Activated gamma-delta T cell treated with Interleukin-2 at 50 U/mL for 16 hours (primary cell): ENCODE measurements at places on chromosomes 7 and 10.

GRCh38 chr10:36591436-36591835 lies 534.0 kb upstream of the ANKRD30A start:
- no peak for DNase-seq

DNA sequence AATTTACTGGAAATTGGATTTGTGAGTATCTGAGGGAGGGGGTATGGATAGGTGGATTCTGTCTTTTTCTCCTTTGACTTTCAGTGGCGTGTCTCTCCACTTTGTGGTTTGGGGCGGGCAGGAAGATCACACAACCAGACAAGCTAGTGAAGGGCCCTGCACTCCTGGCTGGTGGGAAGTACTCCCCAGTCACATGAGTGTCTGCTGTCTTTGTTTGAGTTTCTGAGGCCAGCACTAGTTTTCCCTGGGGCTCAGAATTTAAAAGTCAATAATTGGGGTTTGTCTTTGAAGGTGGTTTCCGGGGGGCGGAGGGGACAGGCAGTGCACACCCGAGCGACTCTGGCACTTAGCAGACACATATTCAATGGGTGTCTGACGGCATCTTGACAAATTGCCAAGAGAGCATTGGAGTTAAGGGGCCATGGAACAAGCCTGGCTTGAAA lies 120.1 kb downstream of the WDFY4 start:
- no peak for DNase-seq

GRCh38 chr7:41033500-41033899 lies 669.4 kb downstream of the INHBA start:
- no peak for DNase-seq

GRCh38 chr10:132638130-132638515 lies 100.5 kb downstream of the INPP5A start:
- no peak for DNase-seq

DNA sequence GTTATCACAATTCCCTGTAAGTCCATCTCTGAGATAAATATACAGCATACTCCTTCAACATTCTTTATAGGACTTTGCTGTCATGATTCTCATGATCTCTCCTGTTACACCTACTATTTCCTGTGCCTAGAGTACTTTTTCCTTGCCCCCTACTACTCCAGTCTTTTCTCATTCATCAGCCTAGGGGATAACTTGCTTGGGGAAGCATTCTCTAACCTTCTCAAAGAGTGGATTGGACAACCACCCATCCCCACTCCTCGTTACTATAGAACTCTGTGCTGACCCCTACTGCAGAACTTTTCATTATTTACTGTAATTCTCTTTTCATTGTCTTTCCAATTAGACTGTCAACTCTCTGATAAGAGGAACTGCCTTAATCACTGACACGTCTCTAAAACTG lies 57.4 kb upstream of the TFEC start:
- DNase-seq = no peak

GRCh38 chr10:73168465-73168803 lies 515 bp downstream of the FAM149B1 start:
- DNase-seq = no peak

DNA sequence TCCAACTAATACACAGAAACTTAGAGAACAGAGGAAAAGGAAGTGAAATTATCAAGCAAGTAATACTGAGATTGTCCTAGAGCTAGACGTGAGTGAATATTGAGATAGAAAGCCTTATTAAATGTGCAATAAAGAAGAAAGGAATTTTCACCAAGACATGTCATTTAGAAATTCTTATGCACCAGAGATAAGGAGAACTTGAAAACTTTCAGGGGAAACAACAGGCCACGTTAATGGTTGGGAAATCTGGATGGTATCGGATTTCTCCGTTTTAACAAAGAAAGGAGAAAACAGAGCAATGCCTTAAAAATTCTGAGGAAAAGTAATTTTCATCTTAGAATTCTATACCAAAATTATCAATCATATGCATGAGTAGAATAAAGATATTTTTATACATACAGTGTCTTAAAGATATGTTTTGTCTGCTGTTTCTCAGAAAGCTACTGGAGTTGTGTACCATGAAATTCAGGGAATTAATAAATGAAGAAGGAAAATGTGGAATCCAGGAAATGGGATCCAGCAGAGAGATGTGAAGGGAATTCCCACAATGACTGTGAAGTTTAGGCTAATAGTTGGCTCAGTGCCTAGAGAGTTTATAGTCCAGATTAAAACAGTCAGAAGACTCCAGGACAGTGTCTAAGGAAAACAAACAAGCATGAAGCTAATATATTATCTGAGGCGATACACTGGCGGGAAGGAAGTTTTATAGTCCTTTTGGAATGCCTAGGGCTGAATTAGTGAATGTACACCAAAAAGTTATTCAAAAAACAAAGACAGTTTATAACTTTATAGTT lies 159.5 kb downstream of the PPP1R9A start:
- DNase-seq = no peak

- peak; percentile 52 for DNase-seq
Observed at GRCh38 chr10:103911021-103911459, 6.9 kb downstream of the STN1 start.

GRCh38 chr7:29622335-29623265 lies 59.0 kb downstream of the PRR15 start:
- DNase-seq = no peak

- DNase-seq = no peak
Observed at GRCh38 chr10:72082856-72083789, 5.2 kb downstream of the SPOCK2 start.

- DNase-seq = no peak
Observed at GRCh38 chr7:159027056-159027788, 117.4 kb downstream of the VIPR2 start.

DNA sequence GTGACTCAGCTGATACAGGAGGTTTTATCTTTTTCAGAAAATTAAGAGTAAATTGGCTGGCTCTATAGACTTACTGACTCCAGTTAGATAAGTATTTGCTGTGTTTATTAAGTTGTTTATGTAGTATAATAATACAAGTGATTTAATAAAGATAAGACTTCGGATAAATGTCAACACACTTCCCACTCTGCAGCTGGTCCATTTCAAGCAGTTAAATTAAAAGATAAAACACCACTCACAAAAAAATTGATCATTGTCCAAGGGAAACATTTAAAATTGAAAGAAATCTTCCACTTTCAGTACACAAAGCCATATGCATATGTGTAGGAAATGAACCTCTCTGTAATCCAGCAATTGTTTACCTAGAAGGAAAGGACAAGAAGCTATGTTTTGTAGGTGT lies 106.1 kb upstream of the SP8 start:
- DNase-seq = no peak

DNA sequence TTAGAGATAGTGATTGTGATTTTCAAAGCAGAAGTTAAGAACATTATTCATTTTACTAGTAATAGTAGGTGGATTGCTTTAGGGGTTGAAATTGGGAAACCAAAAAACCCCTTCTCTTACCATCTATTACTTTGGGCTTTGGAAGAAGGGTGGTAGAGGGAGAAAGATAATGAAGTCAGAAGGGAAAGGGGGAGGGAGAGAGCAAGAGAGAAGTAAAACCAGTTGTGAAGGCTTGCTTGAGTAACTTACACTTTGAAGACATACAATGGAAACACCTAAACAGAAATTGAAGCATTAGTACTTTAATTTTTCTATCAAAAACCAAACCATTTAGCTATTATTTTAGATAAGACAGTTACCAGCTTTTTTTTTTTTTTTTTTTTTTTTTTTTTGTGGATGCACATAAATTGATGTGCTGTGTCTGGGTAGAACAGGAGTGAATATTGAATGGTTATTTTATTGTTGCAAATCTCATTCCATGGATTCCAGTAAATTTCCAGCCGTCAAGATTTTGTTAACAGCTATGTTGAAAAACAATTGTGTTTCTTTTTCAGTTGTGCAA lies 5.5 kb downstream of the PRKAR2B start:
- no peak for DNase-seq

DNA sequence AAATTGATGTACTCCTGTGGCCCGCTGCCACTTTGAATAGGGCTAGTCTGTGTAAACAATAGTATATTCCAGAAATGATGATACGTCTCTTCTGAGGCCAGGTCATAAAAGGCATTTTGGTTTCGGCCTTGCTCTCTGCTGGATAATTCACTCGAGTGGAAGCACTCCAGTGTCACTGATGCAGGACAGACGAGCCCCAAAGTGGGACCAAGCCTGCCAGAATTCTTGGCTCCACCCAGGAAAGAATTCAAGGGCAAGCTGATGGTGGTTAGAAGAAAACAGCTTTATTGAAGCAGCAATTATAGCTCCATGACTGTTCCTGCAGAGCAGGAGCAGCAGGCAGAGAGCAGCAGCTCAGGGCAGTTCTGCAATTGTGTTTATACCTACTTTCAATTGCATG lies 717.6 kb downstream of the GRM8 start:
- no peak for DNase-seq

DNA sequence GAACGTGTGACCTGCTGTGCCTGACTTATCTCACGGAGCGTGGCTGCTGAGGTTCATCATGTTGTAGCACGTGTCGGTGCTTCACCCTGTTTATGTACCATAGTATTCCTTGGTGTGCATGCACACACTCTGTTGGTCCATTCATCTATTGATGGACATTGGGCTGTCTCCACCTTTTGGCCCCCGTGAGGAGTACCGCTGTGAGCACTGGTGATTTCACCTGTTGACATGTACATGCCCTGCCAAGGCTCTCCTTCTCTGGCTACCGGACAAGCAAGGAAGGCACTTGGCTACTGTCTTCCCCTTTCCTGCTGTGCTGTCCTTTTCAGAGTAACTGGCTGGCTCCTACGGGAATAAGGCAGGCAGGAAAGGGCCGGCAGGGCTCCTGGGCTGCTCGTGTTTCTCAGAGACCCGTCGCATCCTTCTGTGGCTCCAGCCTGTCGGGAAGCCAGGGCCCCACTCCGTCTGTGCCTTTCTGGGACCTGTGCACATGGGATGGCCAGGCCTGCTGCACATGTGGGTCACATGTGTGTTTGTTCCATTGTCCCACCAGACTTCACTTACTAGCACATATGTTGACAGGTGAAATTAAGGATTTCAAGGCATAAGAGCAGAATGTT lies 17.8 kb upstream of the TBRG4 start:
- DNase-seq = no peak

DNA sequence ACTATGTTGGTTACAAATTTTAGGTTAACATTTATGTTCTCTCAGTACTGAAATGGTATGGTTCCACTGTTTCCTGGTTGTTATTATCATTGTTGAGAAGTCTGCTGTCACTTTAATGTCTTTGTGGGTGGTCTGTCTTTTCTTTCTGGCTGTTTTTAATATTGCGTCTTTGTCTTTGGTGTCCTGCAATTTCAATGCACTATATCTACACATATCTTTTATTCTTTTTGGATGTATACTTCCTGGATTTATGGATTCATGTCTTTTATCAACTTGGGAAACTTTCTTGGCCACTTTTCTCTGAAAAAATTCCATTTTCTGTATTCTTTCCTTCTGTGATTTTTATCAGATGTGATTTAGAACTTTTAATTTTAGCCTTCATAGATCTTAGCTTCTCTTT lies 250.2 kb downstream of the BUB3 start:
- no peak for DNase-seq

GRCh38 chr10:131760416-131761166 lies 140.2 kb upstream of the PPP2R2D start:
- no peak for DNase-seq

GRCh38 chr7:107691716-107692115 lies 31.1 kb downstream of the SLC26A4 start:
- DNase-seq = no peak

DNA sequence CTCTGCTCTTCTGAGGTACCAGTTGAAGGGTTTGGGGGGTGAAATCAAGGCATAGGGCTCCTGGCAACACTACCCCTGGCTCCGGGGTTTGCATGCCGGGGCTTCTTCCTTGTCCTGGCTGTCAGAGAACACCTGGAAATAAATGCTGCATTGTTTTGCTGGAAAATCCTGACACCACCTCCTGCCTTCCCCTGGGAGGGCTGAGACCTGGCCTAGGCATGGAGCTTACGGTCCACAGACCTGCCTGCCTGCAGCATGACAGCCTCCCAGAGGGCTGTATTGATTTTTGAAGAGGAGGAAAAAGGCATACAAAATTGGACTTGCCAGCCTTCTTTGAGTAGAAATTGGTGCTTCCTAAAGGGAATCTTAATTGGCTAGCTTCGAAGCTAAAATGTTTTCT lies 227.1 kb downstream of the MGMT start:
- no peak for DNase-seq

DNA sequence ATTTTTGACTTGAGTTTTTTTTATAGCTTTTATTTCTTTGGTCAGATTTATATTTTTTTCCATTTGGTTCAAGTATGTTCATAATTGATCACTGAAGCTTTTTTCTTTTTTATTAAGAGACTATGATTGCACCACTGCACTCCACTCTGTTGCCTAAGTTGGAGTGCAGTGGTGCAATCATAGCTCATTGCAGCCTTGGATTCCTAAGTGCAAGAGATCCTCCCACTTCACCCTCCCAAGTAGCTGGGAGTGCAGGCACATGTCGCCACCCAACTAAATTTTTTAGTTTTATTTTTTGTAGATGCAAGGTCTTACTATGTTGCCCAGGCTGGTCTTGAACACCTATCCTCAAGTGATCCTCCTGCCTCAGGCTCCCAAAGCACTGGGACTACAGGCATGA lies 97.7 kb upstream of the KIF5B start:
- no peak for DNase-seq

DNA sequence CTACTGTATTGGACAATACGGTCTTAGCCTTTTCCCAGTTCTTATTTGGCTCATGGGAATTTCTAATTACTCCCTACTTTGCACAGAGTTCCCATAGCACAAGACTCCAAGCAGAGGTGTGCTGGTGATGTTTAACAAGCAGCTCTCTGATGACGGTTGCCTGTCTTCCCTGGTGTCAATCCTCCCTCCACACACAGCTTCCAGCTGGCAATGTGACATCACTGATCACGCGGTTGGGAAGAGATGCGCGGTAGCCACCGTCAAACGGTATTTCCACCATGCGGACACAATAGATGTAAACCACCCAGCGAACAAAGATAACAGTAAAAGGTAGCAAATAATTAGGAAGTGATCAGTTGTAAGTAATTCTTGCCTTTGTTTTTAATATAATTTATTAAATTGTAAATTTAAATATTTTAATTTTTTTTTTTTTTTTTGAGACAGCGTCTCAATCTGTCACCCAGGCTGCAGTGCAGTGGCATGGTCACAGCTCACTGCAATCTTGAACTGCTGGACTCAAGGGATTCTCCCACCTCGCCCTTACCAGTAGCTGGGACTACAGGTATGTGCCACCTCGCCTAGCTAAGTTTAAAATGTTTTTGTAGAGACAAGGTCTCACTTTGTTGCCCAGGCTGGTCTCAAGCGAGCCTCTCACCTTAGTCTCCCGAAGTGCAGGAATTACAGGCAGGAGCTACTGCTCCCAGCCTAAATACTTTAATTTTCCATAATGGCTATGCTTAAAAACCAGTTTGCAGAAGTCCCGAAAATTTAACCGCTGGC lies 36.3 kb upstream of the IL15RA start:
- DNase-seq = no peak

DNA sequence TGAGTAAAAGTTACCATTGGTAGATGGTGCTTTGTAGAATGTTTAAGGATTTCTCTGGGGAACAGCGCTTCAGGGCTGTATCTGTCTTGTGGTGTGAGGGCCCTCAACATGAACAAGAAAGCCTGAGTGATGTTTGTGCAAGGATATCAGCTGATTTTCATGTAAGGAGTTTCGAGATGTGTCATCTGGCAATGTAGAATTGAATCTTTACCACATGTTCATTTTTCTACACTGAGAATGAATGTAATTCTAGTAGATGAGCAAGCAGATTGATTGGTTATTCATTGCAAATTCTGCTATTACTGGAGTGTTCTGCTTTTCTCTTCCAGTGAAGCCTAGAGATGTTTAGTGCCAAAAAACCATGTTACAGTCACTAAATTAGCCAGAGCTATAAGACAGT lies 87.7 kb downstream of the ST7 start:
- no peak for DNase-seq

GRCh38 chr10:73493781-73494180 lies 2.0 kb downstream of the PPP3CB start:
- no peak for DNase-seq
